Urinary bladder (tissue), 4 donors: ENCODE measurements at places on chromosomes 2 and 18.

DNA sequence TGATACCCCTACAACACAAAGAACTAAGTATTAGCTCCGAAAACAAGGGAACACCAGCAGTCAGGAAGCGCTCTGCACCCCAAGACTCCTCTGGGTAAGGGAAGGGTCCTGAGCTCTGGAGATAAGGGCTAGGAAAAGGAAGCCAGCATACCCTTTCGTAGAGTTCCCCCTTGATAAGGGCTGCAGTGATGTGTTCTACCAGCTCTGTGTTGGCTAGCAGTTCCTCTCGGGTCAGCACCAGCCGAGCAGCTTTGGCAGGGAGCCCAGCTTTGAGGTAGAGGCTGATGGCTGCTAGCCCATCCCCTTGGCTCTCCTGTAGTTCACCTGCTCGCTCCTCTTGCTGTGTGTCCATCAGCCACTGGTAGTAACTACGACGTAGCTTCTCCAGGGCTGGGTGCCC is 18.9 kb downstream of the KRTCAP3 start:
- DNase-seq = no peak

- no peak for DNase-seq
These were observed 3.5 kb downstream of the CAPN10 start for GRCh38 chr2:240589850-240590525.

- no peak for DNase-seq
These were observed 90.3 kb upstream of the MAP3K20 start for GRCh38 chr2:172985139-172985892.

GRCh38 chr2:133736674-133737073 is 168.4 kb upstream of the NCKAP5 start:
- DNase-seq = no peak
